ENCODE measurements at places on chromosomes 2 and 18.

- no peak for DNase-seq
These were observed 279.2 kb downstream of the GALR1 start for GRCh38 chr18:77528872-77529271.

GRCh38 chr2:3759331-3759730, 56.0 kb downstream of the DCDC2C start:
- DNase-seq: no peak

GRCh38 chr2:202771741-202772460, 99.7 kb downstream of the ICA1L start:
- no peak for DNase-seq

- DNase-seq: no peak
These were observed 99.3 kb upstream of the GPR45 start for GRCh38 chr2:105142239-105142638.

DNA sequence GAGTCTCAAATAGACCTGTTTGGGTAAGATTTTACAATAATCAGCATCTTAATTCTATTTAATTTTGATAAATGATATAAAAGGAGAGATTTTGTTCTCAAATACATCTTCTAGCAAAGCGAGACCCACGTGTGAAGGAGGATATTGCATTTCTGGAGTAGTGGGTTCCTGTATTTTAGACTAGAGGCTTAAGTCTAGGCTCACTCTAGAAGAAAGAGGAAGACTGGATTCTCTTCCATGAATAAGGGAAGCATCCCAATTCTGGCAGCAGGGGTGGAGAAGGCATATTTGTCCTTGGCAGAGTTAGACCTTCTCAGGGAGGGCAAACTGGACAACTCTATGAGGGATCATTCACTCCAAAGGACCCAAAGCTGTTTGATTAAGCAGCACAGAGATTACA, 11.3 kb upstream of the FAM228A start:
- no peak for DNase-seq

DNA sequence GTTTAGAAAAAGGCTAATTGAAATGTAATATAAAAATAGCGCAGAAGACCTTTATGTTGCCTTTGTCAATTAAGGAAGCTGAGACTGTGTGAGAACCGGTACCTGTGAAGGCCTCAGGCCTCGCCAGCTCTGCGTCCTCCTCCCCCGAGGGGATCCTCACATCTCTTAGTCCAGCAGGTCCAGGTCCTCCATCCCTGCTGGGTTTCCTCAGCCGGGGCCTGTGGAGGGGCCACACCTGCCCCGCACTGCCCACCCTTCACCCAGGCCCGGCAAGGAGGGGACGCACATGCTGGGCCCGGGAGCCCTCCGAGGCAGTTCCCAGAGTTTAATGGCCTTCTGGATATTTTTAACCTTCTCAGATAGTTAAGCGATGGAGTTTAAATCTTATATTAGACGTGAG, 3.5 kb downstream of the KCNG2 start:
- DNase-seq: no peak

DNA sequence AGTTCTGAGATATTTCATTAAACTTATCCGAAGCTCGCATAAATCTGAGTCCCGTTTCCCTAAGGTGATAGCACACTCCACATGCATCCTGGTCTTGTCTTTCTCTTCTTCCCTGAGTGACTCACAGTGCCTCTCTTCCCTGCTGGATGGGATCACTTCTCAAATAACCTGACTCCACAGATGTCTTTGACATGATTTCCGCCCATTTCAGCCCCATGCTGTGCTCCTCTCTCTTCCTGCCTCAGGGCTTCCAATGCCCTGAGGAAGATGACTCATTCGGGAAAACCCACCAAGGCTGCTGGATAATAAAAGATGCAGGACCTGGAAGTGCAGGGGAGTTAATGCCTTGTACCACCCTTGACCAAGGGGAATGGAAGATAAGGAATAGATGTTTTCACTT, 441.7 kb upstream of the SOX11 start:
- no peak for DNase-seq

GRCh38 chr18:68234676-68235075, 480.2 kb downstream of the TMX3 start:
- DNase-seq: no peak

DNA sequence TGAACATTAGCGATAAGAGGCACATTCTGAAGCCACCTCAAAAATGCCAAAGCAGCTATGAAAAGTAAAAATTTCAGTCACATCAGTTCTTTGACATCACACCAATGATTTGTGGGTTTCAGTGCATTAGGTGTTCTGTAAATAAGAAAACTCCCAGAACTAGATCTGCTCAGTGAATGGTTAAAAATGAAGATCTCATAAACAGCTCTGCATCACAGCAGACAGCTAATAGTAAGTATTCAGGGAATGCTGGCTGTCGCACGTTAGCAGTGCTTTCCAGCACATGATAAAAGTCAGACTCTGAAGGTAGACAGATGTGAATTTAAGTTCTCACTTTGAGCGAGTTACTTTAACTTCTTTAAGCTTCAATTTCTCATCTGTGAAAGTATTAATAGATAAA, 154.9 kb downstream of the SATB2 start:
- no peak for DNase-seq

DNA sequence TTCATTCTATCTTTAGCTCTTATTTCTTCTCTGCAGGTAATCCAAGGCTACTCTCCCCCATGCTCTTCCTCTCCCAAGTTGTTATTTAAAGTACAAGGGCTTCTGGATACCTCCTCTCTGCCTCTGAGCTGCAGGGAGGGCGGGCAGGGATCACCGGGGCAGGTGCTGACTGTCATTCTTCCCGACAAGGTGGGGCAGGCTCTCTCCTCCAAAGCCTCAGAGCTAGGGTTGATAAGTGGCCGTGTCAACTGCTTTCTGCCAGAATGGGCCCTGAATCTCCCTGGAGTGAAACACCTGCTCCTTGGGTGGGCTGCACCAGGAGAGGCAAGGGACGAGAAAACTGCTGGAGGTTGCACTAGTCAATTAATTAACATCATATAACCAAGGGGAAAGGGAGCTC, 250.3 kb downstream of the SLC4A3 start:
- no peak for DNase-seq

GRCh38 chr2:128753800-128754199, 435.1 kb upstream of the HS6ST1 start:
- no peak for DNase-seq

DNA sequence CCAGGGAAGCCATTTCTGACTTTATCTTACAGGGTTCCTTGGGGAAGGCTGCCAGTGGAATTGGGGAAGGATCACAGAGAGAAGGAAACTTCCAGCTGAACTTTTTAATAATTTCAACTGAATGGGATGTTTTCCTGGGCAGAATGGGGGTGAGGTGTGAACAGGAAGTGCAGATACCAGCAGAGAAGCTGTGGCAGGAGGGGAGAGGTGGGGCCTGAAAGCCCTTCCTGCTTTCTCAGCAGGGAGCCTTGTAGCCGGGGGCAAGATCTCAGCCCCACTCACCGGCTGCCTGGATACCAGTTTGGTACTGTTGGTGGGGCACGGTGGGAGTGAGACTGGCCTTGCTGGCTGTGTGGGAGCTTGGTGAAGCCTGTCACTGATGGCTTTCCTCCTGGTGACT, 170.5 kb downstream of the ZBTB7C start:
- no peak for DNase-seq

- no peak for DNase-seq
These were observed 6.6 kb downstream of the NT5DC4 start for GRCh38 chr2:112727276-112728028.

DNA sequence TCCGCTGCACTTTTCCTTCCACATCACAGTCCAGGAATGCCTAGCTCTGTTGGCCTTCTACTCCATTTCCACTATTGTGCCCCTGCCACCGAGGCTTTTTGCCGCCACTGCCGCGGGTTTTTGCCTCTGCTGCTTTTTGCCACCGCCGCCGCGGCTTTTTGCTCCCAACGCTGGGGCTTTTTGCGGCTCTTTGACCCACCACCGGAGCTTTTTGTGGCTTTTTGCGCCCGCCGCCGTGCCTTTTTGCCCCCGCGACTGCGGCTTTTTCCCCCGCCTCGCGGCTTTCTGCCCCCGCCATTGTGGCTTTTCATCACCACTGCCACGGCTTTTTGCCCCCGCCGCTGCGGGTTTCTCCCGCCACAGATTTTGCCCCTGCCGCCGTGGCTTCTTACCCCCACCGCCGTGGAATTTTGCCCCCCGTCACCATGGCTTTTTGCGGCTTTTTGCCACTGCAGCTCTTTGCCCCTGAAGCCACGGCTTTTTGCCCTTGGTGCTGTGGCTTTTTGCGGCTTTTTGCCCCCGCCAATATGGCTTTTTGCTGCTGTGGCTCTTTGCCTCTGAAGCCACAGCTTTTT, 2798.7 kb upstream of the TEKT4 start:
- DNase-seq: no peak

DNA sequence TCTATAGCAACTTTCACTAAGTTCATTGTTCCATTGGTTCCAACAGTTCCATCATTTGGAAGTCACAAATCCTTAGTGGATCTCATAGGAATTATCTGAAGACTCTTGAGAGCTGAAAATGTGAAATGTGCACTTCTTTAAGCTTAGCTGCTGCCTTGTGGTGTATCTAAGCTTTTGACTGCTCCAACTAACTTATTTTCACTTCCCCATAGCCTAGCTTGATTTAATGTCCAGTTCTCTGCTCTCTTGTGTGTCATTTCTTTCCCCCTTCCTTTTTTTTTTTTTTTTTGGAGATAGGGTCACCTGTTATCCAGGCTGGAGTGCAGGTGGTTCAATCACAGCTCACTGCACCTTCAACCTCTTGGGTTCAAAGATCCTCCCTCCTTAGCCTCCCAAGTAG, 34.9 kb upstream of the CD302 start:
- no peak for DNase-seq

All from AG09319 (cell line).